ENCODE measurements at places on chromosomes 5 and 9.

DNA sequence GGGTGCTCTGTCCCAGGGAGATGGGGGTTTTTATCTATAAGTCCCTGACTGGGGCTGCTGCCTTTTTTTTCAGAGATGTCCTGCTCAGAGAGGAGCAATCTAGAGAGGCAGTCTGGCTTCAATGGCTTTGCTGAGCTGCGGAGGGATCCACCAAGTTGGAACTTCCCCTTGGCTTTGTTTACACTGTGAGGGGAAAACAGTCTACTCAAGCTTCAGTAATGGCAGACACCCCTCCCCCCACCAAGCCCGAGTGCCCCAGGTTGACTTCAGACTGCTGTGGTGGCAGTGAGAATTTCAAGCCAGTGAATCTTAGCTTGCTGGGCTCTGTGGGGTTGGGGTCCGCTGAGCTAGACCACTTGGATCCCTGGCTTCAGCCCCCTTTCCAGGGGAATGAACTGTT, 375.8 kb downstream of the RAB3C start:
- DNase-seq, result no peak

DNA sequence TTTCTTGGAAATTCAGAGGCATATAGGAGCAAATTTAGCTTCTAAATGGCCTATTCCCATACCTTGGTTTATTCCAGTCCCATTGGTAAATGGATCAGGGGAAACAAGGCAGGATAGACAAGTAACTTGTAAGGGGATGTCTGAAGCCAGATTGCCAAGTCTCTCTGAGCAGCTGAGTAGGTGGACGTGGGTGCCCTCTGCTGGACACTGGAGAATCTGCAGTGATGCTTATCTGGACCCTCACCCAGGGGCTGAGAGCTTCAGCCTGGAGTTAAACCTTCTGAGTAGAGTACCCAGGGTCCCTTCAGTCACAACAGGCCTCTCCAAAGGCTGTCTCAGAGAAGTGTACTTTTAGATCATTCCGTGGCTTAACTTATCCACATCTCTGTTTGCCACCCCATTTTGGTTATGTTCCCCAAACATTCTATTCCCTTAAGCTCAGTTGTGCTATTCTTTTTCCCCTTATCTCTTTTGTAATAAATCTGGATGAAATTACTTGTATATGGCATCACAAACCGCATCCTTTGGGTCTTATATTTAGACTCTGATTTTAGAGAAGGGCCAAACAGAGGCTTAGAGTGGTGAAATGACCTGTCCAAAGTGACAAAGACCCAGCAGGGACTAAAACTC, 218.3 kb upstream of the GLRA1 start:
- peak; percentile 52 for DNase-seq

DNA sequence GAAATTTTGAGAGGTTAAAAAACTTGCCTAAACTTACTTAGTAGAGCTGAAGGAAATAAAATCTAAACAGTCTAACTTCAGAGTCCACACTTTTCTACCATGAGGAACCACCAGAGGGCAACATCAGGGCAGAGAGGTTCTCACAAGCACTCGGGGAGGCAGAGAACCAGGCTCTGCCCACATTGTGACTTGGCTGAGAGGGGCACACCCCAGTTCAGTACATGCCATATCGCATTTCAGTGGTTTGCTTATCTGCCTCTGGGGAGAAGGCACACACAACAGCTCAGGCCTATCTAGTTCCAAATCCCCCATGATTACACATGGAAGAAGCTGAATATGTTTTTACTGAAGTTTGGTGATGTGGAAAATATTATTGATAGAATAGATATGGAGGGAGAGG, 49.2 kb downstream of the EQTN start:
- no peak for DNase-seq

DNA sequence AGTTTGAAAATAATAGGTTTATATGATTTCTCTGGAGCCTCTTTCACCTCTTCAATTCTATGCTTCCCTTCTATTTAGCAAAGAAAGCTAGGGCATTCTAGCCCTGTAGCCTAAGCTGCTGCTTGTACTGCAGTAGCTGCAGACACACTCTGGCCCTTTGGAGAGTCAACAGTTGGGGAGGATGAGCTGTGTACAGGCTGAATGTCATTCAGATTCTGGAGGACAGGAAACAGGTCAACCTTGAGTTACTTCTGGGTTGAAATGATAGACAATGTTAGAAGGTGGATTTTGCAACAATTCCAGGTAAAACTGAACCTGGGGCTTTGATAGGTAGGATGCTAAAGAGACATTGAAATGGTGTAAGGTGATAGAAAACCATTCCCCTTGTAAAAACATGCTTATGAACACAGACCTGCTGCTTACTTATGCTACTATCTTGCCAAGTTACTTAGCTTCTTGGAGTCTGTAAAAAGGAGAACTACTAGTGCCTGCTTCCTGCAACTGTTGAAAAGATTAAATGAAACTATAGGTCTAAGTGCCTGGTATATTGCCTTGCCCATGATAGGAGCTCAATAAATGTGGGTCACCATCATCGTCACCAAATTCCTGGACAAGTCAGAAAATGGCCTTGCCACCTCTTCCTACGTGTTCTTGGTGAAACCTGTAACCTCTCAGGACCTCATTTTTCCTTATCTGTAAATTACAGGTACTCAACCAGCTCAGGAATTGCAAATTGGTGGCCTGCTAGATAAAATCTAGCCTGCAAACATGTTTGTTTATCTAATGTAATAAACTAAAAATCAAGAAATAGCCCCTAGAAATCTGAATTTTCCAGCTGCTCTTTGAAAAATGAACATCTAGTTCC, 83.7 kb downstream of the GALNT10 start:
- no peak for DNase-seq

DNA sequence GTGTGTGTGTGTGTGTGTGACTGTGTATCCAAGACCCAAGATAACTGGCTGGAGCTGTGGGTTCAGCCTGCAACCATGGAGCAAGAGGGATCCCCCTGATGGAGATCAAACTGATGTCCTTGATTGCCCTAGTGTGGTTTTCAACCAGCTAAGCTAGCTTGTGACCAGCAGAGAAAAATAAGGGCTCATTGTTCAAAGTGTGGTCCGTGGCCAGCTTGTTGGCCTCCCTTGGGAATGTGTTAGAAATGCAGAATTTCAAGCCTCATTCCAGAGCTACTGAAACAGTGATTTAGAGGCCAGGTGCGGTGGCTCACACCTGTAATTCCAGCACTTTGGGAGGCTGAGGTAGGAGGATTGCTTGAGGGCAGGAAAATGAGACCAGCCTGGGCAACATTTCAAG, 79.9 kb downstream of the ACER2 start:
- no peak for DNase-seq

DNA sequence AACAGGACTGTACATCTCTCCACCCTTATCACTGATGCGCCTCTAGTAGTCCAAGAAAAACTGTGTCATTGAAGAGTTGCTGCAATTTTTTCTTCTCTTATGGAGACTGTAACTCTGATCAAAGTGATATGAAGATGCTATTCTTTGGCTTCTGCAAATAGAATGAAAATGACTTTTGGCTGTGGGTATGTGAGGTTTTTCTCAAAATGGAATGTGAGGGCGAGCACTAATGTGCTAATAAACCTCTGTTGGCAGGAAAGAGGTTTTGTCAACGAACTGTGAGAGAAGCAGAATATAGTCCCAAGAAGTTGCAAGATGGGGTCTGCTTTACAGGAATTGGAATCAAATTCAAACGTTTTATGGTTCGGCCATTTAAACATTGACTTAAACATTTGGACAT, 252.0 kb upstream of the GAS1 start:
- DNase-seq, result no peak

GRCh38 chr5:112344540-112344939, 74.5 kb downstream of the EPB41L4A start:
- DNase-seq, result no peak

DNA sequence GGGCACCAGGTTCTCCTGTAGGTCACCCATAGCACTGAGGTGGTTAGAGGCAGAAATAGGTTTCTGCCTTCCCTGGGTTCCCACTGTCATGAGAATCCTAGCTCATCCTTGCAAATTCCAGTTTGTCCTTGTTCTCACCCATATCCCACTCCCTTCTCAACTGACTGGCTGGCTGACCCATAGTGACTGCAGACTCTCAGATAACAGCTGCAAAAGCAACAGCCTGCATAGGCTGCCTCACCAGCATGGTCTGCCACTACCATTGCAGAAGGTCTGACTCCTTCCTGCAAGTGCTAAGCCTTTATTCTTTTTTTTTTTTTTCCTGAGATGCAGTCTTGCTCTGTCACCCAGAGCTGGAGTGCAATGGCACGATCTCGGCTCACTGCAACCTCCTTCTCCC, 194.0 kb downstream of the SEMA6A start:
- DNase-seq, result no peak

DNA sequence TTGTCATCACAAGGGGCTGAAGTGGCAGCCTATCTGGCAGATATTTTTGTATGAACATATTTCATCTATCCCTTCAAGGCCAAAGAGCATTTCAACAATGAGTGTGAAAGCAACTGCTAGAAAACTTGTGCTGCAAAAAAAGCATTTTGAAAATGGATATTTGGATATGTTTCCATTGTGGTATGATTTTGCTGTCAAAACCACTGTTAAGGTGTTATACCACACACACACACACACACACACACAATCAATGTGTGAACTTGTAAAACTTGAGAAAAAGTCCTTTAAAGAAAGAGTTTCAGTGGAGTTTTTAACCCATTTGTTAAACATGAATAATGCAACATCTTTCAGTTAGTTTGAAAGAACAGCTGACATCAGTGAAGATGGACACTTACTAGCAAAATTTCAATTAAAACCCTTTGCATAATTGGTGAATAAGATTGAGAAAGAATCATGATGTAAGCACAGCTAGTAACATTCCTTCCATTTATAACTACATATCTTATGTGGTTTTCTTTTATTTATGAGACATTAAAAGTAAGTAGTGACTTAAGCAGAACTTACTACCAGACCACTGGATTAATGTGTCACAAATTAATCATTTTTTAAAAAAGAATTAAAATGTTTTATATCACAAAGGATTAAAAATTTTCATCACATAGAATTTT, 182.6 kb upstream of the GNA14 start:
- no peak for DNase-seq

DNA sequence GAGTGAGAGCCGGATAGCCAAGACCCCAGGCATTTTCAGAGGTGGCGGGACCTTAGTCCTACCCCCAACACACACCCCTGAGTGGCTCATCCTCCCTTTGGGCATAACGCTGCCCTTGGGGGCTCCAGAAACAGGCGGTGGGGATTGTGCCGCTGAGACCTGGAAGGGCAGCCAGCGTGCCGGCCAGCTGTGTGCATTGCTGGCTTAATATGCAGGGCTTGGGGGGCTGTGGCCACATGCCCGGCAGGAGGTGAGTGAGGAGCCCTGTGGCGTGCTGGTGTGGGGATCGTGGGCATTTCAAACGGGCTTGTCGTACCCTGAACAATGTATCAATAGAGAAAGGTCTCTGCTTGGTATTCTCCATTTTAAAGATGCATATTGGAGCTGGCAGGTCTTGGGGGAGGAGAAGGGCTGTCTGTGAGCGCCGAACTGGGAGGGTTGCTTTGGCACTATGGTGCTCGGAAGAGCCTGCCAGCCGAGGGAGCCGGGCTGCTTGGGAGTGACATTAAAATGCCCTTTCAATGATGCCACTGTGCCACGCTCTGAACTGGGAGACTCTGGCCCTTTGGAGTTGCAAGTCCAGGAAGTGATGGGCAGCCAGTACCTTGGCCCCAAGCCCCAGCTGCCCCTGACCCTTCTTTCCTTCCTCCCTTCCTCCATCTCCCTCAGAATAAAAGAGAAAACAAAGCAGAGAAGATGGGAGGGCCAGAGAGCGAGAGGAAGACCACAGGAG, 11.2 kb upstream of the OLFM1 start:
- no peak for DNase-seq

- DNase-seq, result no peak
Observed at GRCh38 chr5:119171686-119172085, 100.8 kb downstream of the DMXL1 start.

DNA sequence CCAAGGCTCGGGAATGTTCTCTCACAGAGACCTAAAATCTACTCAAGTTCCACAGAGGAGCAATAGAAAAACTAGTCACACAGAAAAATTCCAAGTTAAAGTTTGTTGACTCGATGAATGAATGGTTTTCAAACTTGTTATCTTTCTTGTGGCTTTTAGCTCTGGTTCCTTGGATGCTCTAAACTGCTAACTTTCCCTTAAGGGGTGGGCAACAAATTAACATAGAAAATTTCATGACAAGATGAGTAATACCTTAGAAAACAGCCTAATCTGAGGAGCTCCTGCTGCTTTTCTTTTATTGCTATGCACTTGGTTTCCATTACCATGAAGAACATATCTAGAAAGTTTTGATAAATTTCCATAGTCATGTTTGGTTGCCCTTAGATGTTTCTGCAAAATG, 100.2 kb upstream of the CCDC112 start:
- DNase-seq, result no peak

DNA sequence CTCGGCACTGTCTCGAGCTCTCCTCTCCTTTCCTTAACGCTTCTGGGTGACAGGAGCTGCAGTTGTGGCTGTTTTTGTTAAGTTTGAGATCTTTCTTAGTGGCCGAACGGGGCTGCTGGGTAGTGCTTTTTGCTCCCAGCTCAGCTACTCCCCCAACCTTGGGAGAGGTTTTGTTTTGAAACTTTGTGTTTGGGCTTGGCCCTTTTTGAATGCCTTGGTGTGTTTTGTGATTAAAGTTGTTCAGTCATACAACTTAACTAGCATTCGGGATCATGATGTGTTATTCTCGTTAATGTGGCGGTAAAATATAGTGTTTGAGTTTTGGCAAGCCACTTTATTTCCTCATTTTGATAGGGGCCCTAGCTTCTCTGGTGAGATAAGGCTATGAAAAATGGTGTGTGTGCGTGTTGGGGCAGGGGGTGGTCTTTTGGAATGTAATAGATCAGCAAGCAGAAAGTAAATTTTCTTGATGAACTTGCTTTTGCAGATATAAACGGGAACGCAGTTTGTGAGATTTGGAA, 1.1 kb downstream of the KDM3B start:
- DNase-seq, result no peak

GRCh38 chr5:139094154-139095131, 103.7 kb downstream of the SIL1 start:
- DNase-seq, result no peak

DNA sequence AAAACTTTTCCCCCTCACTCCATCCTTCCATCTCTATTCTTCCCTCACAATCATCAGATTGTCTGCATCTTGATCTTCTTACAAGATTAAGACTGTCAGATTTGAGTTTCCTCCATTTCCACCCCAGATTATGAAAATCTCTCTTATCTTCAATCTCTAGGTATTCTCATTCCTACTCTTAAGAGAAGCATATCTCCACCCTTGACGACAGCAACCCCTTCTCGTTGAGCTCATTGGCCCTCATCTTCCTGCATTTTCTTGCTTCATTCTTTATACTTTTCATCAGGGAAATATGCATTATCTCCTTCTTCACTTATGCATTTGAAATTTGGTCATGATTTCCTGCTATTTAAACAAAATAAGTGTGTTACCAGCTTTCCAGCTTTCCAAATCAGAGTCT, 301.3 kb downstream of the DNAH5 start:
- DNase-seq, result no peak

GRCh38 chr5:10933121-10933520, 172.1 kb upstream of the DAP start:
- DNase-seq, result no peak

GRCh38 chr9:26551451-26551850, 341.2 kb downstream of the CAAP1 start:
- no peak for DNase-seq

GRCh38 chr9:114007991-114008666, 70.0 kb downstream of the AMBP start:
- DNase-seq, result no peak
